ENCODE measurements at places on chromosomes 4 and X.

- DNase-seq: no peak
These were observed 26.7 kb downstream of the OTC start for GRCh38 chrX:38379088-38379487.

GRCh38 chr4:78811034-78811433 is 34.9 kb downstream of the BMP2K start:
- DNase-seq: no peak

DNA sequence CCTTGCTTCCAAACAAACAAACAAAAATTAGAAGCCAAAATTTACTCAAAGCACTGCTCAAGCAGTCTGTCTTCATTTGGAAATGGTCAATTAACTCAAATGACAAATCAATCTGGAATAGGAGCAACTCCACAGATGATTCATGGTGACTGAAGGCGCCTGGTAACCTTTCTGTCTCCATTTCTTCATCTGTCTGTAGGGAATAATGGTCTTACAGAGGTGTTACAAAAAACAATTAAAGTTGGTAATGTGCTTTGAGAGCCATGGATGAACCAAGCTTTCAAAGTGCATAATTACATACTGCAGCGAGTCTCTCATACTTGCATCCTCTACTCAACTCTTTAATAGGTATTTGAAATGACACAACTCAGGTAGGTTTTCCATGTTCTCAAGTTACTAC is 38.3 kb upstream of the STAG2 start:
- no peak for DNase-seq

- DNase-seq: no peak
These were observed 32.9 kb upstream of the DSPP start for GRCh38 chr4:87575408-87575807.

- no peak for DNase-seq
These were observed 1.8 kb upstream of the HS3ST1 start for GRCh38 chr4:11430536-11430935.

- no peak for DNase-seq
These were observed 3.0 kb downstream of the FNIP2 start for GRCh38 chr4:158771776-158772175.

GRCh38 chrX:57596109-57596508 is 4.3 kb downstream of the ZXDB start:
- no peak for DNase-seq

GRCh38 chr4:89595125-89595789 is 241.7 kb downstream of the SNCA start:
- DNase-seq: no peak

- DNase-seq: no peak
These were observed 83.5 kb downstream of the ZNF674 start for GRCh38 chrX:46461660-46462191.

- DNase-seq: no peak
These were observed 921.8 kb upstream of the INTU start for GRCh38 chr4:126710935-126711334.

DNA sequence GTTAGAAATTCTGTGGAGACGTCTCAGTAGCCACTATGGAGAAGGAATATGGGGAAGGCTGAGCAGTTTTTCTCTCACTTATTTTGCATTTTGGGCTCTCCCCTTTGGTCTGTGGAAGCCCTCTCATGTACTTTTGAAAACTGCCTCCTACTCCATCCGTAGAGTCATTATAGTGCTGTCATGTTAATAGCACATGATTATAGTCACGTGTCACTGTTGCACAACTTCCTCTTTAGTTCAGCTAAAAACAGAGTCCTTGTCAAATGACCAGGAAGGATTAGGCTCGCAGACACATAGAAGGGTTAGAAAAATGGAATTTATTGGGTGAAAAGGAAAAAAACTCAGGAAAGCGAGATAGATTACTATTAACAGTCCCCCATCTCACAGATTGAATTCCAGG is 258.2 kb upstream of the CXorf51A start:
- no peak for DNase-seq

- DNase-seq: no peak
These were observed 14.1 kb downstream of the RPGR start for GRCh38 chrX:38313190-38313589.

GRCh38 chr4:6449746-6450369 is 22.6 kb downstream of the PPP2R2C start:
- no peak for DNase-seq

- DNase-seq: no peak
These were observed 28.0 kb upstream of the AMBN start for GRCh38 chr4:70564033-70564432.

DNA sequence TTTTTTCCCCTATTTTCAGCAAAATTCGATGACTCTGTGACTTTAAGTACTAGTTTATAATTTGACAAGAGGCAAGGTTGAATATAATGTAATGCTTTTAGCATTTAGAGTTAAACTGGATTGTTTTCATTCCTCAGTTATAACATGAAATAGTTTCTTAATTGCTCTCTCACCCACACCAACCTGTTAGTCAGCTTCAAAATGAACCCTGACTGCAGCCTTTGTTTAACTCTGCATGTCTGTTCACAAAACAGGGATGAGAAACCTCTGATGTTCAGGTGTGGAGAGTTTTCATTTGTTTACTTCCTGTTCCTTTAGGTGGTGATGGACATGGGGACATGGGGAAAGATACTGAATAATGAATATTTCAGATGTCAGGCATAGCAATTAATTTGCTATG is 49.9 kb upstream of the MND1 start:
- DNase-seq: no peak

- DNase-seq: no peak
These were observed 494.6 kb upstream of the FAM241A start for GRCh38 chr4:111650674-111651086.

DNA sequence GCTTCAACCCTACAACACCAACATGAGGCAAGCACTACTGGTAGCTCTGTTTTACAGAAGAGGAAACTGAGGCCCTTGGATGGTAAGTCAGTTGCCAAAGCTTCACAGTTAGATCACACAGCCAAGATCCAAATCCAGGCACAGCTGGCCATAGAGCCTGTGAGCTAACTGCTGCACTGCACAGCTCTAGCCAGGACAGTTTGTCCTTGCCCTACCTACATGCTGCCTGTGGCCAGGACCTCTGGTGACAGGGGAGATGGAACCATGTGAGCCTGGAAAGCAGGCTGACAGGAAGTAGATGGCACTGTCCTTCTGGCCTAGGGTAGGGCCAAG is 257.8 kb downstream of the FBXW7 start:
- no peak for DNase-seq

DNA sequence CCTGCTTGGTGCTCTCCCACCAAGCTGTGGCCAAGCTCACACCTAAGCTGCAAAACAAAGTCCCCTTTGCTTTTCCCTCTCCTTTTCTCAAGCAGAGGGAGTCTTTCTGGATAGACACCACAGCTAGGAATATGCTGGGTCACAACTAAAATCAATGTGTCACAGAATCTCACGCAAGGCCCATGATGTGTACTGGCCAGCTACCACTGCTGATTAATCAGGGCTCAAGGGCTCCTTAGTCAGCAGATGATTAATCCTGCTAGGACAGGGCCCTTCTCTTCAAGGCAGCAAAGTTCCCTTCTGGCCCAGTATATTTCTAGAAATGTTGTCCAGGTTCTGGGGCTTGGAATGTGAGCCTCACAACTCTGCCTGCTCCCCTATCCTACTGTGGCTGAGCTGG is 32.0 kb upstream of the TENT5D start:
- no peak for DNase-seq

DNA sequence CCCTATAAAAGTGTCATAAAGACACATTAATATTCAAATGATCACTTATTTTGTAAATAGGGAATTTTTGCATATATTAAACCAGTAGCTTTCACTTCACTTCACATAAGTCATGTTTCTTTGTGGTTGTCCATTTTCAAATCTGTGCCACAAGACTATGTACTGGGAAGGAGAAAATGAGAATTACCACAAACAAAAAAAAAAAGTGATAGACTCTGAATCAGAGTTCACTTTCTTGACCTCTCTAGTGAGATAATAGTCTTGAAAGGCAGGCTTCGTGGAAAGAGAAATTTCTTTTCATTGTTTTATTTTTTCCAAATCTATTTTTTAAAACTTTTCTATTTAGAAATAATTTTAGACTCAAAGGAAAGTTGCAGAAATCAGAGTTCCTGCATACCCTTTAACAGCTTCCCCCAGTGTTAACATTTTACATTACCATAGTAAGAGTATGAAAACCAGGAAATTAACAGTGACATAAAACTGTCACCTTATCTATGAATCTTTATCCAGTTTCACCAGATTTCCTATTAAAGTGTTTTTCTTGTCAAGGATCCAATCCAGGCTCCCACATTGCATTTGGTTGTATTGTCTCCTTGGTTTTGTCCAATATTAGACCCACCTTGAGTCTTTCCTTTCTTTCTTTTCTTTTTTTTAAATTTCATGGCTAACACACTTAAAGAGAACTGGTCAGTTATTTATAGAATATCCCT is 215.4 kb upstream of the PGRMC2 start:
- DNase-seq: no peak

GRCh38 chr4:185309770-185310169 is 86.0 kb downstream of the LRP2BP start:
- no peak for DNase-seq

DNA sequence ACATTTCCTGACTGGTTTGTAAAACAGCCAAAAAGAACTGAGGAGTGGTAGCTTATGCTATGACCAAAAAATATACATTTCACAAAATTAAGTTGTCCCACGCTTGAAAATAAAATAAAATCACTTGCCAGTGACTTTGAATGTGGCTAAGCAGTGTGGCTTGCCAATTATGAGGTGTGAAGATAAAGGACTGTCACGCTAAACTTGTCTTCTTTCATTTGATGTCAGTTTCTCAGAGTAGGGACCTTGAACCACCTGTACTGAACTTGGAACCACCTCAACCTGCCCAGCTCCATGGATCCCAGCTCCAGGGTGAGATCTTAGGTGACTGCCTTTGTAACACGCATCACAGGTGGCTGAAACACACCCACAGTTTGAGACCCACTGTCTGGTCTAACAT is 113.7 kb upstream of the TBL1X start:
- no peak for DNase-seq

GRCh38 chrX:149837639-149838038 is 43.3 kb upstream of the MAGEA8 start:
- DNase-seq: no peak

- no peak for DNase-seq
These were observed 93.1 kb downstream of the STK32B start for GRCh38 chr4:5144384-5144783.

DNA sequence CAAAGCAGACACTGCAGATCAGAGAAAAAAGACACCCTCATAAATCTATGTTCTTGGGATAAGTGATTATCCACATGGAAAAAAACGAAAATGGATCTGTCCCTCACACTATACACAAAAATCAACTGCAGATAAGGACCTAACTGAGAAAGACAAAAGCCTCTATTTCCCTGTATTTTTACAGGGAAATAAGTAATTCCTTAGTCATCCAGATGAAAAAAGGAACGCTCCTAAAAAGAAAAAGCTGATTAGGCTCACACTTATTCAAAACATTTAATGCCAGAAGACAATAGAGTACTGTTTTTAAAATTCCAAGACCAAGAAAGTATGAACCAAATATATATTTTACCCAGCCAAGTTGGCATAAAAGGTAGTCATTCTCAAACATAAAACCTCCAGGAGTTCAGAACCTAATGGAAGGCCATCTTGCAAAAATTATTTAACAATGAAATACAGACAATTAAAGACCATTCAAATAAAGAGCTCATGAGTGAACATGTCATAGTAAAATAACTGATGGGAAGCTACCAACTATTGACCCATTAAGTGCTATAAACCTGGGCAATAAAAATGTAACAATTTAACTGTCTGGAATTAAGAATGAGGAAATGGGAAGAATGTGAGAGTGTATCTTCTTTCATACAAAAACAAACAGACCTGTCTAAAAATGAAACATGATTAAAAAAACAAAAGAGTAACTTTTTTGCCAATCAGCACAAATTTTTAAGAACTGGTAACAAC is 20.4 kb downstream of the PAPSS1 start:
- no peak for DNase-seq

DNA sequence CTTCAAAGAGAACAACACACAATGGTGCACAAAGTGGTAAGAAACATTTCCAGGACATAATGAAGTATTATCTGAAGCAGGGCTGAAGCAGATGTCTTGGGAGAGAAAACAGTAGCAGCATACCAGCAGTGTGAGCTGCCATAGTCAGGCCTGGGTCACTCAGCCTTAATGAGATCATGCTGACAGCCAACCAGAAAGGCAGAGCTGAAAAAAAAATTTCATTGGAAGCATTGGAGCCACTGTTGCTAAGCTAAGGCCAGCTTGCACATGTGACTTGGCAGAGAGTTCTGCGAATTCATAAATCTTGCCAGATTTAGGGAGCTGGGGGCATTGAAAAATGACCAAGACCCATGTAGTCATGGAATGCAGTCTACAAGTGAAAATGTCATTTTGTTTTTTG is 444.0 kb upstream of the PITX2 start:
- DNase-seq: no peak

GRCh38 chr4:171676555-171677215 is 136.5 kb upstream of the GALNTL6 start:
- no peak for DNase-seq

GRCh38 chr4:98326168-98326567 is 65.0 kb downstream of the RAP1GDS1 start:
- no peak for DNase-seq

DNA sequence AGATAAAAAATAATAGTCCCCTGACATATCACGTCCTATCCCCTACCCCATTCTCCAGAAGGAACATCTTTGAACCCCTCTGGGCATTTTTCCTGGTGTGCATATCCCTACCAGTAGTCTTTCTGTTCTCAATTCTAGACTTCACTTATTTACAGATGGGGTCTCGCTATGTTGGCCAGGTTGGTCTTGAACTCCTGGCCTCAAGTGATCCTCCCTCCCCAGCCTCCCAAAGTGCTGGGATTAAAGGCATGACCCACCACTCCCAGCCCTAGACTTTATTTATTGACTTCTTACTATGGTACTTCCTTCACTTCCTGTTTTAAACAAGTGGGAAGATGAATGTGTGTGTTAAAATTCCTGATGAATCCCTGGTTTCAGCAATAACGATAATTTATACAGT is 612 bp upstream of the RRAGB start:
- no peak for DNase-seq

DNA sequence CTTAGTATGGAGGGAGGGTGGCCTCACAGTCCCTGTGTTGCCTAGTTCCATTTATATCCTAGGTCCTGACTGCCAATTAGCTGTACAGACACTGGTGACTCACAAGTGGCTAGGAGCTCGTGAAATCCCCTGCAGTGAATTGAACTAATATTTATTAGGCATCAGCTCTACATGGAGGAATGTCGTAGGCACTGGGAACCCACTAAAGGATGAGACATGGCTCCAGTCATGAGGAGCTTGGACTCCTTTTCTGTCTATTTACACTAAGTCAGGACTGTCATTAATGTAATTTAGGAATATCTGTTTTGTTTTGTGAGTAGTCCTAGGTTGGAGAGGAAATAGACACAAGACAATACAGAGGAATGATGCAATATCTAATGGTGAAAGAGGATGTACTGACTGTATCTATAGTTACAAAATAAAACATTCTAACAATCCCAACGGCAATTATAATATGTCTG is 67.7 kb downstream of the MID1IP1 start:
- DNase-seq: no peak

DNA sequence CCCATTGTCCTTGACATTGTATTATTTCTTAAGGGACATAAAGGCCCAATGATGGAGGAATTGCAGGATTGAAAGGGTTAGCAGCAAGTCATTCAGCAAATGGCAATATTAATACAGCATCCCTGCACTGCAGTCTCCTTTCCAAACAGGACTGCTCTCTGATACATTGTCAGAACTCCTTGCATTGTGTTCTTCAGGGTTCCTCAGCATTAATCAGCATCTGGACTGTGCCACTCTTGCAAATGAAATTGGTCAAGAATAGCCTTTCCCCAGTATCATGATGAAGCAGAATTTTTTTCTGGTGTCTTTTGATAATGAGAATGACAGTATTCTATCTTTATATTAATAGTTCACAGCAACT is 272.6 kb upstream of the HAND2 start:
- DNase-seq: no peak
